ENCODE measurements at places on chromosomes 11 and 22. TPM values are rescaled to one million over a fixed set of nuclear protein-coding genes. Genes with fewer than 3 reads are reported as not detected.

The TPBGL gene
- not detected for total RNA-seq

The ACTN3 gene
- total RNA-seq = not detected

The YPEL4 gene
- total RNA-seq = not detected

The MFRP gene
- not detected for total RNA-seq

The FZD4 gene
- 6.1 TPM for total RNA-seq

The HEPN1 gene
- not detected for total RNA-seq

The CARD18 gene
- total RNA-seq = not detected

The OPCML gene
- total RNA-seq = not detected

The CCDC15 gene
- total RNA-seq = 0.43 TPM

The SLC1A2 gene
- not detected for total RNA-seq

The MAPK1 gene
- total RNA-seq = 46.4 TPM

The FGF19 gene
- not detected for total RNA-seq

DNA sequence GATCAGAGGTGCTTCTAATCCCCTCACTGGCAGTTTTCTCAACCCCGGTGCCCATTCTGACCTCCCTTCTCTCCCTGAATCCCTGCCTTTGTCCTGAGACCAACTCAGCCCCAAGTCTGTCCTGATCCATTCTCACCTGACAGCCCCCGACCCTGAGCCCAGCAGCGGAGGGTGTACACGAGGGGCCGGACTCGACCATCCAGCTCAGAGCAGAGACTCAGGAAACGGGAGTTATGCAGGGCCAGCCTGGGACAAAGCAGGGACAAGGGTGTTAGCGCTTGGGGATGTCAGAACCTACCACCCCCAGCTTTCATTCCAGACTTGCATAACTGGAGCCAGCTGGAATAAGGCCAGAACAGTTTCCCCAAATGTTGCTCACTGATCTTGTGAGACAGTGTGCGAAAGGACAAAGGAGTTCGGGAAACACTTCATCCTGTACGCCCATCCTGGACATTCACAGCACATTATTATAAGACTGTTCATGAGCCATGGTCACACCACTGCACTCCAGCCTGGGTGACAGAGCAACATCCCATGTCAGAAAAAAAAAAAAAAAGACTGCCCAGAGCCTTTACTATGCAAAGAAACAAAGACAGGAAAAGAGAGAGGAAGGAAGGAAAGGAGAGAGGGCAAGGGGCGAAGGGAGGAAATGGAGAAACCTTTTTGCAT is 3.5 kb upstream of the EEF1G start:
- DNase-seq = no peak

DNA sequence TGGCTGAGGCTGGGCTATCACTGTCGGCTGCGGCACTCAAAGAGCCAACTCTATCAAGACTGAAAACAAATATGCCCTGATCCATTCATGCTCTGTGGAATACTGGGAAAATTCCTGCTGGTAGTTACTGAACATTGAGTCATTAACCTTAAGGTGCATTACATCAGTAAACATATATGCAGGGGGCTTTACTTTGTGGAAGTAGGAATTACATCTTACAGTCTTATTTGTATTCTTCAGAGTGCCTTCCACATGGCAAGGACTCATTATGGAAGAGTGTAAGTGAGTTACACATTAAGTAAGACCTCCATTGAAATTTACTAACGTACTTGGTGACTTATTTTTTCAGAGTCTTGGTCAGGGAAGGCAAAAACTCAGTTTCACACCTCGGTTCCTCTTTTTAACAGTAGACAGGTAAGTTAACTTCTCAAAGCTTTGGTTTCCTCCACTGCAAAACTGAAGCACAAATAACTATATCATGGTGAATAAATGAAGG is 4.5 kb downstream of the OR5B21 start:
- DNase-seq = no peak

DNA sequence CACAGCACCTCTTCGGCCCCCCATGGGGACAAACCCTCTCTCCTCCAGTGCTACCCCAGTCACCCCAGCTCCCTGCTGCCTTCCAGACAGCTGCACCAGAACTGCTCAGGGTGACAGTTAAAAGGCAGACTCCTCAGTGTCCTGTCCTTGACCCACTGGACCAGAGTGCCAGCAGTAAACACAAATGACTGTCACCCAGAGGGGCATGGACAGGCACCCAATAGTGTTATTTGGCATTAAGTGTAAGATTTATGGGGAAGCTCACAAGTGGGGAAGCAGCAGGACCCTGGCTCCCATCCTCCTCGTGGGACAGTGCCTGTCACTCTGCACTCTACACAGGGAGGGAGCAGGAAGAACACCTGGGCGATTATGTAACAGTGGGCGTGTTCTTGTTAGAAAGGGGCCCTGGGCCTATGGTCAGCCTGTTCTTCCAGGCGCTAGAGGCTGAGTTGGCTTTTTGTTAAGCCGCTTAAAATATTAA is 5.0 kb downstream of the RPS19BP1 start:
- DNase-seq = peak; percentile 74

DNA sequence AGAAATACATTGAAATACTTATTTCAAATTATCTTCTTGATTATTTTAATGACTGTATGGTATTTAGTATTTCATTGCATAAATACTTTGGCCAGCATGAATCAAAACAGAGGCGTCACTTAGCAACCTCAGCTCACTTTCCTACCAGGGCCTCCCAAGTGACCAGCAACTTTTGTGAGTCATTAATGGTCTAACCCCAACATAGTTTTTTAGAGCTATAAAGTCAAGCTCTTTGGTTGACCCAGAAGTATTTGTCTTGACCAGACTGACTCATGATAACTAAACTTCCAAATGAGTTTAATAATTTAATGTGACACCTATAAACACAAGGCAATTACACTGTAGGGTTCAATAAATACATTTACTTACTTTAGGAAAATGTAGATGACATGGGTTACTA is 27.9 kb upstream of the RBMXL2 start:
- DNase-seq = no peak

DNA sequence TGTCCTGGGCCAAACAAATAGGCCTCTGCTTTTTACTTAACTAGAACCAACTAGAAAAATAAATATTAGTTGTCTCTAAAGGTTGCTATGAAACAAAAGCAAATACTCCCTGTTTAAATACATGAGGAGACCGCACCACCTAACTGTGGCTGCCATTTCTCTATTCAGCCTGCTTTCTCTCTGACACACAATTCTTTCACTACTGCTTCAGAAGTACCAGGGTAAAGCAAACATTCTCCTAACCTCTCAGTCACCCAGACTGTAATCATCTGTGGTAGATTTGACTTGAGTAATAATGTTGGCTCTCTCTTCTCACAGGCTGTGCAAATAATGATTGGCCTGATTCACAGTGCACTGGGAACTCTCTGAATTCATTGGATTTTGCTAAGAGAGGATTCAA is 41.0 kb upstream of the MS4A8 start:
- DNase-seq = peak; percentile 79

- peak; percentile 22 for DNase-seq
Measured at GRCh38 chr22:29872144-29872893, 10.7 kb upstream of the MTMR3 start.

GRCh38 chr22:37302674-37303555 is 20.6 kb downstream of the CYTH4 start:
- DNase-seq = no peak

DNA sequence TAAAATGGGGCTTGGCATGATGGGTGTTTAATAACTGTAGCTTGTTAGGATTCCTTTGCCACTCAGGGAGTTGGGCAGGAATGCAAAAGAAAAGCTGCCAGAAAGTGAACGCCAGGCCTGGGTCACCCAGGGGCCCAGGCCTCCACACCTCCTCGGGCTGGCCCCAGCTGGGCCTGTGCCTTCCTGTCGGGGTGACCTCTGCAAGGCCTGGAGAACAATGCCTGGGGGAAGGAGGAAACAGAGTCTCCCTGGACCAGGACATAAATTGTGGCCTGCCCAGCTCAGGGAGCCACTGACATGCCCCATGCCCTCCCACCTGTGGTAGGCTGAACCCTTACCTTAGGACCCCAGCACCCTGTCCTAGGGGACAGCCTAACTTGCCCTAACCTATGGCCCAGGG is 21.9 kb downstream of the MN1 start:
- DNase-seq = no peak

DNA sequence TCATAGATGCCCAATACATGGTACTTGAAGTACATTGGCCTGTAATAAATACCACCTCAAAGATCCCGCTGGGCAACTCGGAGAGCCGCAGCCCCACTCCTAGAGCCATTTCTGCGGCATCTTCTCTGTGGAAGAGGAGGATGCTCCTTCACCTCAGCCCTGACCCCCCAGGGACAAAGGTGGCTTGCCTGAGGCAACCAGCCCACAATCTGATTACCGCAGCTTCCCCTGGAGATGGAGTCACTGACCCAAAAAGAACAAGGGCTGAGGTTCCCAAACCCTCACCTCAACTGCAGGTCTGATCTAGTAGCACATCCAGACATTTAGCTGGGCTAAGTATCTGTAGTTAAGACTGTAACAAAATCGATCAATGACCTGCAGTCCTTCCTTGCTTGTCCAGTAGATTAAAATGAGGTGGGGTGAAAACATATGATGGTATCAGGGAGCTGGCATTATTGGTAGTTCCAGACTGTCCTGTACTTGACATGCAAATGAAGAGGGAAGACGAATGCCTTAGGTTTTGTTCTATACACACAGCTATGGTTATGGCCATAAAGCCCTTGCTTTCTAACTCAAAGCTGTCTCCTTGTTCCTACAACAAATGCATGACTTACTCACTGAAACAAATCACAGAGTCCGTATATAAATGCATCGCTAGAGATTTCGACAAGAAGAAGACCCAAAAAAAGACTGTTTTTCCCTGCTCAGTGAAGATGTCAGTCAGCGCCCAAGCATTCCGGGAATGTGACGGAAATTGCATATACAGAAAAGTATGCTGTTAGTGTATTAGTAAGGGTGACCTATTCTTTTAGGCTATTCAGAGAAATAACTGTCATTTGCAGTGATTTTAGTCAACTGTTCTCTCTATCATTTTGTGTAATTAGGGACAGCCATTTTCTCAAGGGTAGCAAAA is 33.7 kb downstream of the C11orf71 start:
- no peak for DNase-seq

DNA sequence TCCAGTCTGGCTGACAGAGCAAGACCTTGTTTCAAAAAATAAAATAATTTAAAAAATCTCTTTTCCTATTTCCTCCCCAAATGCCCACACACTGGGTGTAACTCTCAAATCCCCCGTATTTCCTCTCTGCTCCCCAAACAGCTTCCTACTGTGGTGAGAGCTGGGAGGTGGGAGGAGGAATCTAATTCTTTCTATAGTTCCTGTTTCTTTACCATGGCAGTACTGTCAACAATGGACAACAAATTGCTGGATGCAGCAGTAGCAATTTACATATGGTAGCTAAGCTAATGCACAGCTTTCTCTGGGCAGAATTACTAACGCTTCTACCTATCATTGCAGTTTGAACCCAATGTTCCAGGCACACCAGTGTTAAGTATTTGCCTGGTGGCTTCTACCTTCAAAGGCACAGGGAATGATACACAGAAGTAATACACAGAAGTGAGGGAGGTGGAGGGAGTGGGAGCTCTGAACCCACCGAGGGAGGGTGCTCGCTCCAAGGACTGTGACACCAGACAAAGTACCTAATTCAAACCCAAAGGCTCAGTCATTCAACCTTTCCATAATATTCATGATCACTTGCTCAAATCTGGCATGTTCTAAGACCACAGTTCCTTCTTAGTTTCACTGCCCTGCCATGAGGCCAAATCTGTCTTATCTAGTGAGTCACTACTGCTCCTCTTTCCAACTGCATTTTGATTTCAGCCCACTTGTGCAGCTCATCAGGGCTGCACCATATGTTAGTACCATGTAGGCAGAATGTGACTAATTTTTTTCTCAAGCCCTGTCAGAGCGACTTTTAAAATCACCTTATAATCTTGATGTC is 37.9 kb downstream of the CELF1 start:
- peak; percentile 46 for DNase-seq

DNA sequence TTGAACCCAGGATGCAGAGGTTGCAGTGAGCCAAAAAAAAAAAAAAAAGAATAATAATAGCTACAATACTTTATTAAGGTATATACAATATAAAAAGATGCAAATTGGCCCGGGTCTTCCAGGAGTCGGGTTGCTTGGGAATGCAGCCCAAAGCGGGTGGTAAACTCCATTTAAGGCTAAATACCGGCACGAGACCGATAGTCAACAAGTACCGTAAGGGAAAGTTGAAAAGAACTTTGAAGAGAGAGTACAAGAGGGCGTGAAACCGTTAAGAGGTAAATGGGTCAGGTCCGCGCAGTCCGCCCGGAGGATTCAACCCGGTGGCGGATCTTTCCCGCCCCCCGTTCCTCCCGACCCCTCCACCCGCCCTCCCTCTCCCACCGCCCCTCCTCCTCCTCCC is 143.3 kb downstream of the DLG2 start:
- DNase-seq = no peak

- no peak for DNase-seq
Measured at GRCh38 chr11:20544603-20545237, 54.7 kb upstream of the SLC6A5 start.

DNA sequence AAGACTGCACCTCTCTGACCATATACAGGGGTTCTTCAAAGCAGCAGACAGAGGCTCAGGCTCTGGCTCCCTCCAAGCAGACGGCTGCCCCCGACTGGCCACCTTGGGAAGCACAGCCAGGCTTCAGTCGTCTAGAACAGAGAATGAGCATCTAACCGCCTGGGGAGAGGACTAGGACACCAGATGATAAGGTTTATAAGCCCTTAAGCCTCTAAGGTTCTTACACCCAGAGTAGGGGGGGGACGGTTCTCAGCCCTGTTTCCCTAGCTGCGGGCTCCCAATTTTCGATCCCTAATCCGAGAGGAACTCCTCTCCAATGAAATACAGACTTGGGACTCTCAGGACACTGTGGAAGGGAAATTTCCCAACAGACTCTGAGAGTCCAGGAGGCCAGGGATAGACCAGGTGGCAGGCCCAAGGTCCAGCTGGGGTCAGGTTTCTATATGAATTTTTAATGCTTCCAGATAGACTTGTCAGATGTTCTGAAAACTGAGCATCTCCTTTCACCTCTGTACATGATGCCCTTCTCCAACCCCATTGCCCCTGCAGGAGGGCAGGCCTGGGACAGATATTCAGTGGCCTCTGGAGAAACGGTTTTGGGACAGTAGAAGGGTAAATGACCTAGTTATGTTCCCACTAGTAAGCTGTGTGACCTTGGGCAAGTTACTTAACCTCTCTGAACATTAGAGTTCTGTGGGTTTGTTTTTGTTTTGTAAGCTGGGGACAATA is 20.2 kb downstream of the RTN4RL2 start:
- peak; percentile 74 for DNase-seq

DNA sequence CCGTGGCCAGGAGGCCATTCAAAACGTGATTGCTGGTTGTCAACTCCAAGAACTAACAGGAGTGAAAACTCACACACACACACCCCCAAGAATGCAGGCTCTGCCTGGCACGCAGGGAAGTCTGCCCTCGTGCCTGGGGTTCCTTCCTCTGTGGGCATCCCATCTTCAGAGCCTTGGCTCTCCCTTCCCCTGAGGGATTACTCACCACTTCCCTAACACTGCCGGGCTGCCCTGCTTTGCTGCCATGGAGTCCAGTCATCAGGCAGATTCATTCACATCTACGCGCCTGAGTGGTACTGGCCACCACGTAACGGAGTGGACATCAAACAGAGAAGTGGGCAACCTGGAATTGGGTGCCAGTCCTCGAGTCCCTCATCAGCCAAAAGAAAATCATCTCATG is 120.7 kb upstream of the TMEM45B start:
- no peak for DNase-seq
